ENCODE measurements at places on chromosomes 6 and 20.

DNA sequence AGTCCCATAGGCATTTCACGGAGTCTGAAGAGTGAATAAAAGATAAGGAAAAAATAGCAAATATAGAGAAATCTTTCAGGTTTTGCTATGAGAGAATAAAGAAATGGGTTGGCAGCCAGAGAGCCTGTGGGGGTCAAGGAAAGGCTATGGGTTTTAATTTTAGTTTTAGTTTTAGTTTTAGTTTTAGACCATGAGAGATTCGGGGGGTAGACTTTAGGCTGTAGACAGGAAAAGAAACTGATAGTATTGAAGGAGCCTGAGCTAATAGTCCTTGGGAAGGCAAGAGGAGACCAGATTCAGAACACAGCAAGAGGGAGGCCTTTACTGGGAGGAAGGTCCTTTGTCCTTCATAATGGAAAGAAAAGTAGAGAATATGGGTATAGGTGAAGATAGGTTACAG, 19.3 kb downstream of the DOP1A start:
- no peak for DNase-seq

GRCh38 chr20:14418376-14418775, 81.0 kb upstream of the FLRT3 start:
- DNase-seq, result no peak

DNA sequence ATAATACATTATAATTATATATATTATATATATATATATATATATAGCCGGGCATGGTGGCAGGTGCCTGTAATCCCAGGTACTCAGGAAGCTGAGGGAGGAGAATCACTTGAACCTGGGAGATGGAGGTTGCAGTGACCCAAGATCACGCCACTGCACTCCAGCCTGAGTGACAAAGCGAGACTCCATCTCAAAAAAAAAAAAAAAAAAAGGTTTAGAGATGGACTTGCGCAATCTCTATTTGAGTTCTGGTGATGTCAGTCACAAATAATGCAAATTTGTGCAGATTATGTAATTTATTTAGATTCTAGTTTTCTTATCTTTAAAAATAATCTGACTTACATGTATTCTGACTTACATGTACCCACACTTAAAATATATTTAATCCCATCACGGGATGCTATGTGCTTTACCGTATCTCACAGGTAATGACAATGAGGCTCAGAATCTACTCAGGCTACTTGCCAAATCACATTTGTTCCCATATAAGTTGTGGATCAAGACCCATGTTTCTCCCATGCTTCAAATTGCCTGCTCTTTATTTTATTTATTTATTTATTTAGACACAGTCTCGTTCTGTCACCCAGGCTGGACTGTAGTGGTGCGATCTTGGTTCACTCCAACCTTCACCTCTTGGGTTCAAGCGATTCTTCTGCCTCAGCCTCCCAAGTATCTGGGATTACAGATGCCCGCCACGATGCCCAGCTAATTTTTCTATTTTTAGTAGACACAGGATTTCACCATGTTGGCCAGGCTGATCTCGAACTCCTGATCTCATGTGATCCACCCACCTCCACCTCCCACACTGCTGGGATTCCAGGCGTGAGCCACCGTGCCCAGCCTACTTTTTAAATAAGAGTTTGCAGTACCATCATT, 7.6 kb upstream of the UST start:
- DNase-seq, result no peak

DNA sequence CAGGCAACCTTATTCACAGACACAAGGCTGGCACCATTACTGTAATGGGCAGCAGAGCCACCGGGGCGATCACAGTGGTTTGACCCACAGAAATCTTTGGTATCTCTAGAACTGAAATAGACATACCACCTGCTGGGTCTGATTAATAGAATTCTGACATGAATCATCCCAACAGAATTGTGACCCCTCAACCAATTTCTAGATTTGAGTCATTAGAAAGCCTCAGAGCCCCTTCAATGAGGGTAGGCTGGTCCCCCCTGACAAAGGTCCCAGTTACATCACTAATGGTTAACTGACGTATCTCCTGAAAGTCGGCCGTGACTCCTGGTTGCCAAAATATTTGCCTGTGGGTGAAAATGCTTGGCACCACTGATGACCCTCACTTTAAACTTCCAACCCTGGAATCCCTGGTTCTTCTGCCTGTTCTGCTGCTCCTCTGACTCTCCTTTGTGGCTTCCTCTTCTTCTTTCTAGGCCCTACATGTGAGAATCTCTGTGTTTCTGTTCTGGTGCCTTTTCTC, 124.9 kb upstream of the ARID1B start:
- DNase-seq, result no peak

DNA sequence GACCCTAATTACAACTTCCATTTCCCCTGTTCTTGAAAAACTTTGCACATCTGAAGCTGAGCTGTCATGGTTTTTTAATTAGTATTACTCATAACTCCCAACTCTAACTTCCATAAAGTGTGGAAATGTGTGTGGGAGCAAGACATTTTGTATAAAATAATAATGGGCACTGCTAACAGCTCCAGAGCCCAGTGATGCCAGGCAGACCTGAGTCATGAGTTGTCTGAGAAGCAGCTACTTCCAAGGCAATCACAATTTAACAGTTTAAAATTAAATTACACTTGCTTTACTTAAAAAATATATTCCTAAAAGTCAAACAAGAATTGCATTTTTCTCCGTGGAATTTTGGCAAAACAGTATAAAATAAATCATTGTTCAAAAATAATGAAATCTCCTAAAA, 6.4 kb downstream of the SLC2A12 start:
- DNase-seq, result no peak

DNA sequence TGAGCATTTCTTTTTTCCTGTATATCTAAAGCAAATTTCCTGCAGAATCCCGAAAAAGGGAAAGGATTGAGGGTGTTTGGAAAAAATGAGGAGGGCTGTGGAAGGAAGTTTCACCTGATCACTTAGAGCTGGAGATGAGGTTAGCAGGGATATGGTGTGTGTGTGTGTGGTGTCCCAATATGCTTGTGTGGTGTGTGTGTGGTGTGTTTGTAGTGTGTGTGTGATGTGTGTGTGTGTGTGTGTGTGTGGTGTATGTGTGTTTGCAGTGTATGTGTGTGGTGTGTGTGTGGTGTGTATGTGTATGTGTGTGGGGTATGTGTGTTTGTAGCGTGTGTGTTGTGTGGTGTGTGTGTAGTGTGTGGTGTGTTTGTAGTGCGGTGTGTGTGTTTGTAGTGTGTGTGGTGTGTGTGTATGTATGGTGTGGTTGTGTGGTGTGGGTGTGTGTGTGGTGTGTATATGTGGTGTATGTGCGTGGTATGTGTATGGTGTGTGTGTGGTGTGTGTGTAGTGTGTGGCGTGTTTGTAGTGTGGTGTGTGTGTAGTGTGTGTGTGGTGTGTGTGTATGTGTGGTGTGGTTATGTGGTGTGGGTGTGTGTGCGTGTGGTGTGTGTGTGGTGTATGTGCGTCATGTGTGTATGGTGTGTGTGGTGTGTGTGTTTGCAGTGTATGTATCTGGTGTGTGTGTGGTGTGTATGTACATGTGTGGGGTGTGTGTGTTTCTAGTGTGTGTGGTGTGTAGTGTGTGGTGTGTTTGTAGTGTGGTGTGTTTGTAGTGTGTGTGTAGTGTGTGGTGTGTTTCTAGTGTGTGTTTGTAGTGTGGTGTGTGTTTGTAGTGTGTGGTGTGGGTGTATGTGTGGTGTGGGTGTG, 67.6 kb downstream of the GCNT2 start:
- DNase-seq, result no peak
